ENCODE measurements at places on chromosomes 11 and 22.
A peak's percentile ranks its signal among the peaks of the same experiment; 100 is the strongest.

DNA sequence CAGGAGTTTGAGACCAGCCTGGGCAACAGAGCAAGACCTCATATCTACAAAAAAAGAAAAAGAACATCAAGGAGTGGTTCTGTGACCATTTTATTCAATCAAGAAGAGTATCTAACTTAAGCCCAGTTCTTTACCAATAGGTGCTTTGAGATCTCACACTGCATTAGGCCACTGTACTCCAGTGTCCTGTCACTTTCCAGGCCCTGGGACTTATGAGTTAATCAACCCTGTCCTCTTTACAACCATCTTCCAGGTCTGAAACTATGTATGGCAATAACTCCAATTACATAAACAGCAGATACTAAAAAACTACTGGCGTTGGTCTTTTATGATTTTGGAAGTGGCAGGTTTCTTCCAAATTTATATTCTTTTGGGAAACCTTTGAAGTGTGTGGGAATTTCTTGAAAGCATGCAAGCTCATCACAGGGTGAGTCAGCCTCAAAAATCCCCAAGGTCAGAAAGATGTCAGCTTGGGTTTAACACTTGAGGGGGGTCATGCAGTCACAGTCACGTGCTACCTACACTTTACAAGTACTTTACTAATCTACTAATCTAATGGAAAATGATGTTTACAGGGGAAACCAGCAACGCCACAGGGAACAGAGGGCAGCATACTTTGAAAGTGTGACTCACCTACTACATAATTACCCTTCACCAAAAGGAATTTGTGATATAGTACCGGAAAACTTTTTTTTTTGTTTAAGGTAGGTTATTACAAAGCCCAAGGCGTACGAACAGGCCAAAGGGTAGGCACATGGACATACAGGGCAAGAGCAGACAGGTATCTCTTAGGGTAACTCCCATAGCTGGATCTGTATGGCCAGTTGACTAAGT is 15.6 kb downstream of the PISD start:
- no peaks in the 10 kb centered on the region for H3K4me1 ChIP-seq
- no peak overlapping the region for H3K4me3 ChIP-seq
- peaks cover 74% of the 10 kb centered on the region for H3K36me3 ChIP-seq

GRCh38 chr22:27815826-27816530 is 14.4 kb upstream of the MN1 start:
- DNase-seq: no peak
- H3K4me3 ChIP-seq: no peak overlapping the region
- H3K27me3 ChIP-seq: no peaks in the 10 kb centered on the region
- H3K36me3 ChIP-seq: no peaks in the 10 kb centered on the region
- H3K4me1 ChIP-seq: peaks cover 6% of the 10 kb centered on the region

- H3K4me1 ChIP-seq: no peaks in the 10 kb centered on the region
- no peak overlapping the region for H3K4me3 ChIP-seq
- DNase-seq: no peak
These were observed 9.7 kb upstream of the PIWIL4 start for GRCh38 chr11:94557421-94557820.

DNA sequence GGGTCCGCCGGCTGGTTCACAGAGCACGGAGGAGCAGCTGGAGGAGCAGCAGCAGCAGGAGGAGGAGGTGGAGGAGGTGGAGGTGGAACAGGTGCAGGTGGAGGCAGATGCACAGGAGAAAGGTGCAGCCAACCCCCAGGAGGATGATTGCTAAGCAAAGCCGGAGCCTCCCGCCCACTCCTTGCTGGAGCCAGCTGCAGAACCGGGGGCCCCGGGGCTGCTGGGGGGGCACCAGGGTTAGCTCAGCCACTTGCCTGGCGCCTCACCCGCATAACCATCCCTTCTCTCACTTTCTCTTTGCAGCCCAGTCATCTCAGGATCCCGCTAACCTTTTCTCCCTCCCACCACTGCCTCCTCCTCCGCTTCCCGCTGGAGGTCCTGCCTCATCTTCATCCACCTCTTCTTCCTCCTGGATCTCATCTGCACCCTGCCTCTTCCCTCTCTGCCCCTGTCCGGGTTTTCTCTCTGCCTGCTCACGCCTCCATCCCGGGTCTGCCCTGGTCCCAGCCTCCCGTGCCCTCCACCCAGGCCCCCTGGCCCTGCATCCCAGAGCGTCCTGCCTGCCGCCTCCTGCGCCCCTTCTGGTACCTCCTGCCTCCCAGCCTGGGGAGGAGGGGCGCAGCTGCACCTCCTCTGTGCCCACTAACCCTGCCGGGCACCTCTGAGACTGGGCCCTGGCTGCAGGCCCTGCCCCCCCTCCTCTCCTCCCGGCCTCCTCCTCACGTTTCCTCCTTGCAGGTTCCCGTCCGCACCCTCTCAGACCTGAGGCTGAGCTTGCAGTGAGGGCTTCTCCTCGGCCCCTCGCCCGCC is 9.5 kb downstream of the KCTD17 start:
- H3K27me3 ChIP-seq: peaks cover 10% of the 10 kb centered on the region
- DNase-seq: no peak
- no peaks in the 10 kb centered on the region for H3K4me1 ChIP-seq

DNA sequence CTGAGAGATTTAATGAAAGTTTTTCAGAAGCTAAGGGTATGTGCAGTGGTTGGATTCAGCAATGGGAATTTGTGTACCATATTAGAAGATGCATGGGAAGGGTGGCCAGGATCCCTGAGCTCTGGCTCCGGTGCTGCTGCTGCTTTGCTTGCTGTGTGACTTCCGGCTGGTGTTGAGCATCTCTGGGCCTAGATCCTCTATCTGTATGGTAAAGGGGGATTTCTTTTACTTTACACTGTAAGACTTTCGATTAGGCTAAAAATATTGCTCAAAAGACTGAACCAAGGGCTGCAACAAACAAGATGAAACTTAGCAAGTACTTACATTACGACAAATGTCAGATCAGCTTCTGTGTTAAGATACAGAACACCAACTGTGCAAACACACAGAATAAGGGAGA is 39.1 kb downstream of the XRRA1 start:
- H3K4me1 ChIP-seq: no peaks in the 10 kb centered on the region
- no peaks in the 10 kb centered on the region for H3K27me3 ChIP-seq
- DNase-seq: no peak

- no peak overlapping the region for H3K4me3 ChIP-seq
- DNase-seq: no peak
- H3K4me1 ChIP-seq: peaks cover 11% of the 10 kb centered on the region
- H3K27ac ChIP-seq: peak overlapping the region; percentile 54
- peaks cover 11% of the 10 kb centered on the region for H3K36me3 ChIP-seq
These were observed 206.5 kb downstream of the NAV2 start for GRCh38 chr11:19919050-19919561.

Measured in stomach (tissue), 19 donors.